ENCODE measurements at places on chromosomes 1 and 21.
A peak's percentile ranks its signal among the peaks of the same experiment; 100 is the strongest.

- no peak for DNase-seq
Measured at GRCh38 chr21:42769183-42769819, 110.0 kb downstream of the WDR4 start.

DNA sequence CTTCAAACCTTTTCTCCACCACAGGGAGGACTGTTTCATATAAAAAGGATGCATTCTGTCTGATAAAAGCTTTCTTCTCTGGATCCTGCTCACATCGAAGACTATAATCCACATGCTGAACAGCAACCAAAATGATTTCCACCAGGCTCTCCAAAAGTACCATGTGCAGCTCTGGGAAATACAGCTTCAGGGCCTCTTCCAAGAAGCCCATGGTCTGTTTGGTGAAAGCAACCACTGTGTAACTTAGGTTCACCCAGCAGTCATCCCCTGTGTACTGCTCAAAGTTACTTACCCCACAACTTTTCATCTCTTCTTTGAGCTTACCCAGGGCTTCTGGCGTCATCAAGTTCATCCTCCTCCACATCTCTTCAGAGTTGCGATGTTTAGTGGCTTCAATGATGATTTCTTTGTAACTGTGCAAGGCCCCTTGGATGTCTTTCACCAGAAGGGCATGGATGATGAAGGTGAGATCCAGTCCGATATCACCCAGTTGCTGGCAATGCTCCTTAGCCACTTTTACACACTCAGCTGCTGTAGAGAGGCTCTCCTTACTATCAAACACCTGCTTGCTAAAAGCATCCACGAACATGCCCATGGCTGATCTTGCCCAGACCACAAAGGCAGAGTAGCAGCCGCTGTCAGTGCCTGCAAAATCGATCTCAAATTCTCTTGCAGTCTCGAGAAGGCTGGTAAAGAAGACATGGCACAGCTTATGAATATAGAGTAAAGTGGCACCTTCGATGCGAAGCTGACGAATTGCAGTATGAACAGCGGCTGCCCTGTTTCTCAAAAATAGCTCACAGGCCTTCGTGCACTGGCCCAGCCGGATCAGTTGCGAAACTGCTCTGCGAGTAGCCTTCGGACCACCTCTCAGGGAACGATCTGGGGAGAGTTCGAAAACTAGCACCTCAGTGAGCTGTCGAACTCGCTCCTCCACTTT lies 1.7 kb downstream of the EXOC8 start:
- no peak for DNase-seq

- DNase-seq, result no peak
Measured at GRCh38 chr1:207978441-207978840, 67.5 kb upstream of the CD34 start.

GRCh38 chr1:28642056-28642846 lies 616 bp downstream of the TAF12 start:
- no peak for DNase-seq

GRCh38 chr21:42862774-42863503 lies 16.4 kb downstream of the WDR4 start:
- DNase-seq, result no peak

DNA sequence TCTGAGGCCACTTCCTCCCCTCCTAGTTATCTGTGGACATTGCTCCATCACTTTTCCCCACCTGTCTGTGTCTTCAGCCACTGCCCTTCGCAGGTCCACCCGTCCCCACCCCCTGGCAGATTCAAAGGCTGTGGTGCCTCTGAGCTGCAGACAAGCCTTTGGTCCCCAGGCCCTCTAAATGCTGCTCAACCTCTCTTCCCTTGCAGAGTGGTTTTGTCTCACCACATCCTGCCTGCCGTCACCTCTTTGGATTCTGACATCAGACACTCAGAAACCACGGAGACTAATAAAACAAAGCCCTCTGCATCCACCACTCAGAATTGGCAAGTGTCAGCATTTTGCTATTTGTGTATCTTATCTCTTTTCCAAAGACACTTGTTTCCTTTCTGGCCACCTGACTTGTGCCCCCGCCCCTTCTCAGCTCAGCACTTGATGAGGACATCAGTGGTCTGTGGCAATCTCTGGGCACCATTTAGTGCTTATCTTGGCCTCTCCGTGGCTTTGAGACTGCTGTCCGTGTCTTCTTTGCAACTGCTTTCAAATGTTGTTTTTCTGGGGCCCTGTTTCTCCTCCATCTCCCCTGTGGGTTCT lies 7.7 kb downstream of the CNIH3 start:
- peak; percentile 90 for DNase-seq
